ENCODE measurements at places on chromosomes 1 and 21.

DNA sequence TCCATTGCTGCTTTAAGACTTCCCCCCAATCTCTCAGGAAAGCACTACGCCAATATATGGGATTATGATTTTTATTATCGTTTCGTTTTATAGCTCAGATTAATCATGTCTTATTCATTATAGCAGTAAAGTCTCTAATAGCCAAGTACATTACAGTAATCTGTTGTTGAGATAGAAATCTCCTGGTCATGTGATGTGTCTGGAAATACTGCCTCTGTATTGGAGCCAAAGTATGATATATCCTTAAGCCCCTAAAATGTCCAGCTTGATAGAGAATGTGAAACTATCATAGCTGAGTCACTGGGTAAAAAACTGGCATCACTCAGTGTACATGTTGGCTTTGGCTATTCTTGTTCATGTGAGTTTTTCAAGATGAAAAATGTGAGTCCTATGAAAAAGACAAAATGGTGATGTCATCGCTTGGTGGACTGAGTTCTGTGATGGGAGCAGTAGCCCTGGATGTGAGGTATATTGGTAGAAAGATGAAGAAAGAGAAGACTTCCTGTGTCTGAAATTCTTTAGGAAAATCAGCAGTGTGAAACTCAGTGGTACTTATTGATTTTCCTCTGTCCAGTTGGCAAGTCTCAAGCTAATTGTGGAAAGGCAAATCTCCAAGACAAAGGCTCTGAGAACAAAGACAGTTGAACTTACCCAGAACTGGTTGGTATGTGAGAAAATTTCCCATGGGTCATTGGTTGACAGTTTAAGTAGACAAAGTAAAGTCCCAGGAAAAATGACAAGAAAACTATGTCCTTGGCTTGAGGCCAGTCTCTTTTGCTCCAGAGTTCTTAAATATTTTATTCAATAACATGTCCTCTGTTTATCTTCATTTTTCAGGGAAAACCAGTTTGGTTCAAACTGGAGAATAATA lies 76.2 kb downstream of the BRINP2 start:
- no peak for DNase-seq

DNA sequence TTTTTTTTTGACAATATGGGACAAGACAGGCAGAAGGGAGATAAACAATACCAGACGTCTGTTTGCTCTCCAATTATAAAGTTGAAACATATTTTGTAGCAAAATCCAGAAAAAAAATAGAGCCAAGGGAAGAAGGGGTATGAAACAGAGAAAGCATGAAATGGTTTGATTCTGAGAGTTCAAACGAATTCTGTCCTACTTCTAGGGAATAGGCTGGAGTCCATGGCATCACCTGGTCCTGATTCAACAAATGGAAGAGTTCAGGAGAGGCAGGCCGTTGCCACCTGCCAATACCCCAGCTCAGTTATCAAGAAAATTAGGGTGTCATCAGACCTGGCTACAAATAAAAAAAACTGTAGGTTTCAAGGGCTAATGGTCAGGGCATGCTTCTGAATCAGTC lies 71.8 kb downstream of the CLSTN1 start:
- DNase-seq, result no peak

DNA sequence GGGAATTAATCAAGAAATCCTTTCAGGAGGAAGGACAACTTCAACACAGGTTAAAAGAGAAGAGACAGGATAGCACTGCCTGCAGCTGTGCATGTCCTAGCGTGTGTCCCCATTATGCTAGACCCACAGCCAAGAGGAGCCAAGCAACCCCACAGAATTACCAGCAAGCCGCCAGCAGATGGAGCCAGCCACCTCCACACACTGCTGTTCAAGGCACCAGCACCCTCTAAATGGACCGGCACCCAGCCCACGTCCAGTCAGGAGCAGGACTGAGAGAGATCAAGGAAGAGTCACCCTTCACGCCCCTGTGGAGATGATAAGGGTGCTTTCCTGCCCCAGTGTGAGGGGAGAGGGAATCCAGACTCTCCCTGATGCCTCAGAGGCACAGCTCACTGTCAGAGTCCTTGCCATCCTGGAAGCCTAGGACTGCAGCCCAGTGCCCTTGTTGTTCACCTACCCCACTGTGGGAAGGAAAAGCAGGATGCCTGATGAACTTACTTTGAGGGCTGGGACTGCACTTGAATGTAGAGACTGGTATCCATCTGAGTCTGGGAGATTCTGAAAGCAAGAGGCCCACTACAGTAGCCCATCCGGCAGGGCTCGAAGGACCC lies 37.1 kb upstream of the CTTNBP2NL start:
- peak; percentile 20 for DNase-seq

- DNase-seq, result no peak
Observed at GRCh38 chr1:36522021-36522420, 39.3 kb upstream of the CSF3R start.

DNA sequence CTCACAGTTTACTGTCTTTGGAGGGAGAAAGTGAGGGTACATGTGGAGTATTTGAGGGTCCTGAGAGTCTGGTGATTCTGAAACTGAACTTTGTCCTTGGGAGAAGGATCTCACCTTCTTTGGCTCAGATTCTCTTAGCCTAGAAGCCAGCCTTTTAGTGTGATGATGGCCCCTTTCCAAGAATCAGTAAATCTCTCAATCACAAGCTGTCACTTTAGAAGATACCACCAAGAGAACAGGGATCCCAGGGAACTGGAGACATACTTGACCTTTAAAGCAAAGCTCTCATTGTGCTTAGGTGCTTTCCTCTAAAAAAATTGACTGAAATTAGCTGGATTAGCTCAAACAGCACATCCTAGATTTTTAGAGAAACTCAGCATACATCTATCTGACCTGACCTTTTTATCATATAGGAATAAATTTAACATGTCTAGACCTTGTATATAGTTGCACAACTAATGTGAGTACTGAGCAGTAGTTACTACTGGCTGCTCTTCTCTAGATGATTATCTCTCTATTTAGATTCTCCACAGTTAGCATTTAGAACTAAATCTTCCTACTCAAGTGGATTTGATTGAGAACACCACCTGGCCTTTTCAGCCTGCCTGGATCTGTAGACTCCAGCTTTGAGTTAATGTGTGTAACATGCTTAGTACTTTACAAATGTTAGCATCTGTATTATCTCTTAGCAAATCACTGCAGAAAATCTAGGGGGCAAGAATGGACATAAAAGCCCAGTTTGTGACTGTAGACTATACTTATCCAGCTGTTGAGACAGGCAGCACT lies 157.7 kb downstream of the MAST2 start:
- no peak for DNase-seq

DNA sequence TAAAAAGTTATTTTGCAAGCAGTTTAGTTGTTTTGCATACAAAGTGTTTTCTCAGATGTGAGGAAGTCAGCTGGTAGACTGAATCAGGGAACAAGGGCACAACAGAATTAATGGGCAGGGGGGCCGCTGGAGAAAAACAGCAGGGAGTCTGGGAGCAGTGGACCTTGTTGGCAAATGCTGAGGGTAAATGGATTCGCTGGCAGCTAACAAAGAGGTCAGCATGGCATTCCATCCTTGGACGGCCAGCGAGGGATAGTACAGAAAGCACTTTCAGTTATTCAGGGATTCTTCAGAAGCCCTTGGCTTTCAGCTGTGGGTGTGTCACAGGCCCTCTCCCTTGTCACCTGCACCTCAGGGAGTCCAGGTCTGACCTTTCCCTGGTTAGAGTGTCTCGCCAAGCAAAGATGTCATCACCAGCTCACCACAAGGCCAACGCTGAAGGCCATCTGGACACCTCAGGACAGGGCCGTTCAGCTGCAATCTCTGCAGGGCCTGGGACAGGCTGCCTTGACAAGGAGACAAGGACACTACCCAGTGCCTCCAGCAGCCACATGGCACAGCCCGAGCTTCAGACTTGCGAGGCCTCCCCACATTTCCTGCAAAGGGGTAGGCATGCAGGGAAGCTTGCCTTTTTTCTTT lies 90.4 kb downstream of the KCNN3 start:
- DNase-seq, result no peak

DNA sequence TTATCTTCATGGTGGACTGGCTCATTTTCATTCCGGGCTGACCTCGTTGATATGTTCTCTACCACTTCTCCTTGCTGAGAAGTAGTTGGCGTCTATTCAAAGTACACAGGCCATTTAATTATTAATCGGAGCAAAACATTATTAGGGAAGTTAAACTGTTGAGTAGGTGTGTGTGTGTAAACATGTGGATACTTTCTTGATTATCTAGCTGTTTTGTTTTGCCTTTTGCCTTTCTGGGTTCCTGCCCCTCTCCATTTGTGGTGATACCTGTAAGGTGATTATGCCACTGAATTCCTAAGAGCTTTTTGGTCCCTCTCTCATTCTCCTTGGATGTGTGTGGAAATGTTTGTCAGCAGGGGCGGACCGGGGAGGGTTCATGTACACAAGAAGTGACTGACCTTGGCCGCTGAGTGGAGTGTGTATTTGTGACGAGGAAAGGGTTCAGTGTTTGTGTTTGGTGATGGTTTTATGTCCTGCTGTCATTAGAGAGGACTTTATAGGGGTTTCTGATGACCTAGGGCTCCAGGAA lies 56.6 kb upstream of the PPP2R5A start:
- DNase-seq, result no peak

DNA sequence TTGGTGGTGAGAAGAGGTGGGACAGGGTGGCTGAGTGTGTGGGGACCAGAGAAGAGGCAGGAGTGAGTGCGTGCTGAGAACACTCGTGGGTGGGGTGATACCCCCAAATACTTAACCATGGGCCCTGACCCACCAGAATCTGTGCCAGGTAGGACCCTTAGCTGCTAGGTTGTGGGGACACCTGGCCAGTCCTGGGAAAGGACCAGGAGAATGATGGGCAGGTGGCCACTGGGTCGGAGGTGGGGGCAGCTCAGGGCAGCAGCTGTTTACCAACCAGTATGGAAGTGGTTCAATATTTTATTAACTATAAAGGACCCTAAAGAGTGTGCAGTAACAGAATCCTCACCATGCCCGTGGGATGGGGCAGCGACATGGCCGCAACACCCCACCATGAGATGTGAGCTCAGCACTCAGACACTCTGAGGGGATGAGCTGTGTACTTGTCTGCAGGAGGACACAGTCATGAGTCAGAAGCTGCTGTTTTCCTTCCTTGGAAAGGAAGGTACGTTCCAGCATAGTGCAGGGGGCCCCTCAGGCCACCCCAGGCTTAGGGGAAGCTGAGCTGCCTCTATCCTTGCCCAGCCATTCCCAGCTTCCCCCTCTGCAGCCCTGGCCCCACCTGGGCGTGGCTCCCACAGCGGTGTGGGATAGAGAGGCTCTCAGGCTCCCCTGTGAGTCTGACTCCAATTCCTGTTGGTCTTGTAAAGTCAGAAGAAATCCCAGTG lies 25.4 kb downstream of the TEX35 start:
- no peak for DNase-seq

DNA sequence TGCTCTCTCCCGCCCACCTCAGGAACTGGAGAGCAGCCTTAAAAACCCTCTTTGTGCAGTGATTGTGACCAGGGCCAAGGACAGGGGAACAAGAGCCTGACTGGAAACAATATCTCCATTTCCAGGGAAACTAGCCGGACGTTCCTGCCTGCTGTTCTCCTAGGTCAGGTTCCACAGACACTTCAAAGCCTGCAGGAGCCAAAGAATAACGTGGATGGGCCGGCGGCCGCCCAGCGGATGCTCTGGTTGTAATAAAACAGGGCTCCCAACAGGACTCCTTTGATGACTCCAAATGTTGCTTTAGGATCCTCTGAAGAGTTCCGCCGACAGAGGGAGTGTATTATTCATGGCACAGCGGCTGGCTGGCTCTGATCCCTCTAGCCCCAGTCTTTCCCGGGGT lies 162.2 kb downstream of the PLXNA2 start:
- DNase-seq, result peak; percentile 53

DNA sequence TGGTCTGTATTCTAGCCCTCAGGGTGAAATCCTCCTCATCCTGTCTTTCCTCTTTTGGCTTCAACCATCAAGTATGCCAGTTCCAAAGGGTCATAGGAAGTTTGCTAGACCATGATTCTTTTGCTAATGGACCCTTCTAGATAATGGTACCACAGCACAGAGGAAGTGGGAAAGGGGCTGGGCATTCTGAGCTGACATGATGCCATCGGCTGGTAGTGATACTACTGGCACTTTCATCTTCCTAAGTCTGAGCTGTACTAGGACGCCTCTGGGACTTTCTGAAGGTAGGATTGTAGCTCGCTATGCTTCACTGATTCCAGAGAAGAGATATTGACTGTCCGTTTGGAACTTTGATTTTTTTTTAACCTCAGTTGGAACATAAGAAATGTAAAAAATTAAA lies 11.4 kb downstream of the FASLG start:
- no peak for DNase-seq

- DNase-seq, result no peak
Observed at GRCh38 chr1:223750730-223751570, 38.6 kb downstream of the CAPN2 start.

DNA sequence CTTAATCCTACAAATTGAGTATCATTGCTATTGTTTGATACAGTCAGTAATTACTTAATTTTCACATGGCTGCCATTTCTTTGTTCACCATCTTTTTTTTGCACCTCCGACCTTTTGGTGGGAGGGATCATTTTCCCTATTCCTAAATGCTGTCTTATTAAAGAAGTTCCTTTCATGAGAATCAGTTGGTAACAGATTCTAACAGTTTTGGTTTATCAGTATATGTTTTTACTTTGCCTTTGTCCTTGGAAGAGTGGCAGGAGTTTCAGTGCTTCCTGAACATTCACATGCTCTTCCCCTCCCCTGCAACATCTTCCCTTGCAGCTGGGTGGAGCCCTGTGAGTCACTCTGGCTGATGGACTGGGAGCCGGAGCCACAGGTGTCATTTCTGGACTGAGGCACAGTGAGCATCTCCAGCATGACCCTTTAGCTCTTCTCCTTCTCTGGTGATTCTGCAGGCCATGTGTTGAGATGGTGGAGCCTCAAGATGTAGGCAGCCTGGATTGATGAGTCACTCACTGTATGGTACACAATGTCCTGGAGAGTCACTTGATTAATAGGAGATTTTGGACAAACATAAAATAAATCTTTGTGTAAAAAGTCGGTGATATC lies 217.7 kb downstream of the URB2 start:
- DNase-seq, result no peak

GRCh38 chr1:39127513-39127912 lies 77.0 kb upstream of the MACF1 start:
- no peak for DNase-seq

DNA sequence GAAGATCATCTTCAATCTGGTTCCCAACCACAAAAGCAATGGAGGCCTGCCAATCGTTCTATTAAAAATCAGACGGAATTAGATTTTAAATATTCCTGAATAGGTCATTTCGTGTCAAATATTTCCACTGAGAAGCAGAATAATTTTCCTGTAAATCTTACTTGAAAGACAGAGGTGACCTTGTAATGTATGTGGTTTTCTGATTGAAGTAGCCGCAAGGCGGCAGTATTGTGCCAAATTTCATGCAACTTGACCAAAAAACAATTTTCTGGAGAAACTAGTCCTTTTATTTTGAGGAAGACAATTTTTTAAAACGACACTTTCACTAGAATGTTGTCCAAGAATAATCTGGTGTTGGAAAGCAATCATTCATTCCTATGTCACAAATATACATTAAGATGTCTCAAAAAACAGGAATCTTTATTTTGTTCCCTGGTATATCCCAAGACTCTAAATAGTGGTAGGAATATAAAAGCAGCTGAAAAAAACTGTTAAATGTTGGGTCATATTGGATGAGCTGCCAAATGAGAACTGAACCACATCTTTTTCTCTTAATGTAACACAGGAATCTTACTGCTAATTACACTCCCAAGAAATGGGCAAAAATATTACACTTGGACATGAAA lies 33.6 kb downstream of the SPAG17 start:
- no peak for DNase-seq
